ENCODE measurements at places on chromosomes 13 and 19.

DNA sequence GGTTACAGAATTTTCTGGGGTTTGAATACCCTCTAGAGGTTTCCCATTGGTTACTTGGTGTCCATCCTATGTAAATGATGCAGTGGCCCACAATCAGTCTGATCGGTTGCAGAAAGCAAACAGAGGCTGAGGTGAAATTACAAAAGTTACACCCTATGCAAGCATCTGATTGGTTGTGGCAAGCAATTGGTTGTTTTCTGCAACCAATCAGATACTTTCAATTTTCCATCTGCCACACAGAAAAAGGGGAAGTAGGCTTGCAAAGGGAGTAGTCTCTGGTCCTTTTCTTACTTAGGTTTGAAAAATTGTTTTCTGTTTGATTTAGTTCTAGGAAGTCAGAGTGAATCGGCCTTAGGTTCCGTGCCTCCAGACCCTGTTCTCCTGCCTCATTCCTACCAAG is 93.1 kb downstream of the WTIP start:
- DNase-seq: peak; percentile 60

DNA sequence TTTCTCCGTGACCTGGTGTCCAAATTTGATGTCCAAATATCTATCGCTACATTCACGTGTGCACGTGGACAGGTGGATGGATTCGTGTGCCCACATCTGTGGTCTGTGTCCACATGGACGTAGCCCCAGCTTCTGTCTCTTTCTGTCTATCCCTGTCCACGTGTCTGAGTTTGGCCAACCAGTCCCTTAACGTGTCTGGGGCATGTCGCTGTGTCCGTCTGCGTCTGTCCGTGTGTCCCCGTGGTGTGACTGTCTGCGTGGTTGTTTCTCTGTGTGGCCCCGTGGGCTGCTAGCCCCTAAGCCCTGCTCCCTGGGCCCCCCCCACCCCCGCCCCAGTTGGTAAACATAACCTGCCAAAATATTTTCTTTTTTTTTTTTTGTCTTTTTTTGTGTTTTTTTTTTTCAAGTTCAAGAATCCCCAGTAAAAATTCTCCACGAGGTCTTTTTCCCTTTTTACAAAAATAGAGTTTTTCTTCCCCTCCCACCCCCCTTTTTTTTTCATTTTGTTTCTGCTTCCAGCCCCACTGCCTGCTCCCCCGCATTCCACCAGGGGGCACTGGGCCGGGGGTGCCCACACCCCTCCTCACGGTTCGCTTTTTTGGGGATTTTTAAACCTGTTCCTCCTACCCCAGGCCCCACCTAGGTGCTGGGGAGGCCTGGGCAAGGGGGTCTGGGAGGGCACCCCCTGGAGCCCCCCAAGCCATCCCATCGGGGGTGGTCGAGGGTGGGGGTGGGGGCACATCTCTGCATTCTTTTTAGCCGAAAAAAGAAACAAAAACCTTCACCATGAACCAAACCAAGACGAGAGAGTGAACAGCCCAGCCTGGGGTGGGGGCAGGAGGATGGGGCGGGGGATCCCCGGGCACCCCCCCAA is 18.3 kb downstream of the PRKCSH start:
- no peak for DNase-seq

- DNase-seq: no peak
These were observed 172.0 kb downstream of the DLEU7 start for GRCh38 chr13:50671497-50671850.

GRCh38 chr13:34241332-34241731 is 423.4 kb downstream of the RFC3 start:
- no peak for DNase-seq

DNA sequence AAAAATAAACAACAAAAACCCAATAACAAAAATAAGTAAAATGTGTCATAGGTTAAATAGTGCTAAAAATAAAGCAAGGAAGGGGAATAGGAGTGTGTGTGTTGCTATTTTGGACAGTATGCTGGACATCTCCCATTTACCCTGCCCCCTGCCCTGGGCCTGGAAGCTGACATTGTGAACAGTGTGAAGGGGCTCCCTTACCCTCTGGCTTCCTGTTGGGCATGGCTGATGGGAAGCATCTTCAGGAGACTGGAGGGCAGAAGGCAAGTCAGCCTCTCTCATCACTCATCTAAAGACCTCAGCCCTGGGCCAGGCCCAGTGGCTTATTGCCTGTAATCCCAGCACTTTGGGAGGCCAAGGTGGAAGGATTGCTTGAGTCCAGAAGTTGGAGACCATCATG is 26.7 kb downstream of the KCTD15 start:
- no peak for DNase-seq

- DNase-seq: peak; percentile 8
These were observed 18.5 kb downstream of the RFX2 start for GRCh38 chr19:6091771-6092291.

- DNase-seq: peak; percentile 98
These were observed at the start of gene MYH14 for GRCh38 chr19:50203281-50204080. TSS of gene MYH14 (plus strand) at chr19:50203622. CDS start at chr19:50210366, 6,744 bp downstream.

DNA sequence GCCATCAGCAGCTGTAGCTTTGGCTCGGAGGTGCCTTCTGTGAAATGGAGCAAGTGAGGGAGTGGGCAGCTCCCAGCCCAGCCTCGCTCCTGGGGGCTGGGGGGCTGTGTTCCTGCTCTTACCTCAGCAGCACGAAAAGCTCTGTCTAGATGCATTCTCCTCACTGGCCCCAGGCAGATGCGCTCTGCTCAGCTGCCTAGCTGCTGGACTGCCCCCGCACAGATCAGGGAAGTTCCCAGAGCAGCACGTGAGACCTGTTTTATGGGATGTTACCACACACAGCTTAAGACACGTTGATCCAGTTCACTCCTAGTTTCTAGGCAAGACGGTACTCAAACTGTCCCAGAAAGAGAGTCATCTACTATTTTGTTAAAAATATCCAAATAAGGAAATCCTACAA is 13.6 kb downstream of the LCP1 start:
- DNase-seq: peak; percentile 24

Measured in T47D (cell line).